ENCODE measurements at places on chromosomes 6 and 20.
A peak's percentile ranks its signal among the peaks of the same experiment; 100 is the strongest.

DNA sequence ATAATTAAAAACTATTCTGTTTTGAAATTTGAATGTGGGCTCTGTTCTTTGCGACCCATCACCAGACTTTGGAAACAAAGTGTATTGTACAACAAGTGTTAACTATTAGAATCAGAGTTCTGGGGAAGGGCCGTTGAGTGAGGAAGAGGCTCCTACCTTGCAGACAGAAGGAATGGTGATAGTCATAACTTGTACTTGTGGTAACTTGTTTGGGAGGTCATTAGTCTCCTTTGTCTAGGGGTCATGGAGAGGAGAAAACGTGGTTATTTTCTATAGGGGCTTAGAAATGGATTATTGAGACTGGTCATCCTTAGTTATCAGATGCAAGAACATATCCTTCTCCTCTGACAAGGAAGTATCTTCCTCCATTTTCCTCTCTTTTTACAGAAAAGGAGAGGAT lies 174.8 kb downstream of the BMP2 start:
- no peak for DNase-seq

- no peak for DNase-seq
Observed at GRCh38 chr6:87257565-87257964, 64.8 kb upstream of the SMIM8 start.

DNA sequence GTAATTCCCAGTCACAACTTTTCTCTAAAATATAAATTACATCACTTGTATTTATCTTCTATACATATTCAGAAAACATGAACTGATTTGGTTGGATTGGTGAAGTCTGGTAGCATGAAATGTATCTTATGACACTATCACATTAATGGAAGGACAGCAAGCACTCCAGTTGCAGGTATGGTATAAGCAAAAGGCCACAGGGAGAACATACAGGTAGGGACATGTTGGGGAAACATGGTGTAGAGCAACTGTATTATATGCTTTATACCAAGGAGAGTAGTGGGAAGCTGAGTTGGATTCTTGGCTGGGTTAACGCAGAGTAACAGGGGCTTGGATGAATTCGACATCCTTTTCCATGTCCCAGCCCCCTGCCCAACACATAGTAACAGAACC lies 1.4 kb upstream of the VARS1 start:
- DNase-seq = no peak

DNA sequence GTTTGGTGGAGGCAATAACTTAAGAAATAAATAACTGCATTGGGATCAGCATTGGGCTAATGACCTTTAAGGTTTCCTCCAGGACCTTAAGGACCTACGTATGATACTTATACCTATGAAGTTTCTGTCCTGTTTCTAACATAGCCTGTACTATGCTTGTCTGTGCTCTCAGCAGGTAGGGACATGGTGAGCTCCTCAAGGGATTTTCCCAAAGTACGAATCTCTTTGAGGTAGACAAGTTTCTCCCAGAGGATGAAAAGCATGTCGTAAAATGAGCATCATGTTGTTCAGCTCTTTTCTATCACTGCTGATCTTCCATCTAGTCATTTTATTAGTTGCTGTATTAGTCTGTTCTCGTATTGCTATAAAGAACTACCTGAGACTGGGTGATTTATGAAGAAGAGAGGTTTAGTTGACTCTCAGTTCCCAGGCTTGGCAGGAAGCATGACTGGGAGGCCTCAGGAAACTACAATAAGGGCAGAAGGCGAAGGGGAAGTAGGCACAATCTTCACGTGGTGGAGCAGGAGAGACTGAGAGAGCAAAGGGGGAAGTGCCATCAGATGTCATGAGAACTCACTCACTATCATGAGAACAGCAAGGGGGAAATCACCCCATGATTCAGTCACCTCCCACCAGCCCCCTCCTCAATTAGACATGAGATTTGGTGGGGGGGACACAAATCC lies 77.8 kb upstream of the TGM3 start:
- DNase-seq = no peak

GRCh38 chr6:117728626-117729025 lies 53.4 kb downstream of the NUS1 start:
- no peak for DNase-seq

GRCh38 chr6:129646642-129647041 lies 63.3 kb downstream of the ARHGAP18 start:
- DNase-seq = peak; percentile 57

- no peak for DNase-seq
Observed at GRCh38 chr20:34744340-34744739, 40.2 kb downstream of the TP53INP2 start.

GRCh38 chr20:2705931-2706645 lies 13.5 kb downstream of the EBF4 start:
- DNase-seq = no peak

- DNase-seq = no peak
Observed at GRCh38 chr20:46943861-46944591, 49.4 kb downstream of the EYA2 start.

DNA sequence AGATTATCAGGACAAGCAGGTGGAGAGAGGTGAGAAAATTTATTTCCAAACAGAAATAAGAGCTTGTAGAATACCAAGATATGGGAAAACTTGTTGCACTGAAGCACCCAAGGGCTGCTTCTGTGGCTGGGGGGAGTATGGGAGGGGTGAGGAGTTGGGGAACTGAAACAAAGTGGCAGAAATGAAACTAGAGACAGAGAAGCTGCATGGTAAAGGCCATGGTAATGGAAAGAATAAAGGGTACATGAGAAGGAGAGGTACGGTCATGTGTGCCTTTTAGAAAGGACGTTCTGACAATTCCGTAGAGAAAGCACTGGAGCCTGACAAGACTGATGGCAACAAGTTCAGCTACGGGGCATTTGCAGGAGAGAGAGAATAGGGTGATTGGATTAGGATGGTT lies 51.6 kb upstream of the RIN2 start:
- DNase-seq = no peak

DNA sequence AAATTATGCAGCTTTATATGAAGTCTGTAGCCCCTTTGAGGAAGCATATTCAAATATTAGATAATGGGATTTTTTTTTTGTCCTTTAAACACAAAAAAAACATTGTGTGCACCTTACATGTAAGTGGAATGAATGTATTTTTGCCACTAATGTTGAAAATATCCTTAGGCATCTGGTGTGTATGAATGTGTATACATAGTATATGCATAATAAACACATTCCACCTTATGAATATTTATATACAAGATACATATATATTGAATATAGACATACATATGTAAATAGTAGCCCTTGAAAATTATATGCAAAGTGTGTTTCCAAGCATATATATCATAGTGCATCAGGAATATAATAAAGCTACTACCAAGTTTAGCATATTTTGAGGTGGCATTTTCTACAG lies 94.8 kb downstream of the SOBP start:
- no peak for DNase-seq

GRCh38 chr6:147530132-147531060 lies 21.9 kb downstream of the SAMD5 start:
- DNase-seq = peak; percentile 16

DNA sequence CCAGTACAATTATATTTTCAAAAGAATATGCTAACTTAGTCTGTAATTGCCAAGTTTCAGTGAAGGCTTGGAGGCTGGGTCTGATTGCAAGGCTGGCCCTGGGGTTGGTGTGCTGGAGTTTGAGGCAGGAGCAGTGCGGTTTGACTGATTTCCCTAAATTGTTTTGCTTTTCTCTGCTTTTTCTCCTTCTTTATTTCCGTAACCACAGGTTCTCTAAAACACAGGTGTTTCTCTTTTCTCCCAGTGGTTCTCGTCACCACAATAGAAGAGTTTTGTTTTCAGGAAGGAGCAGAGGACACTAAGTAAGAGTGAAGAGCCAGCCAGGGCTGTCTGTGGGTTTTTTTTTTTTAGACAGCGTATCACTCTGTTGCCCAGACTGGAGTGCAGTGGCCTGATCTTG lies 8.2 kb upstream of the SNX9 start:
- no peak for DNase-seq

DNA sequence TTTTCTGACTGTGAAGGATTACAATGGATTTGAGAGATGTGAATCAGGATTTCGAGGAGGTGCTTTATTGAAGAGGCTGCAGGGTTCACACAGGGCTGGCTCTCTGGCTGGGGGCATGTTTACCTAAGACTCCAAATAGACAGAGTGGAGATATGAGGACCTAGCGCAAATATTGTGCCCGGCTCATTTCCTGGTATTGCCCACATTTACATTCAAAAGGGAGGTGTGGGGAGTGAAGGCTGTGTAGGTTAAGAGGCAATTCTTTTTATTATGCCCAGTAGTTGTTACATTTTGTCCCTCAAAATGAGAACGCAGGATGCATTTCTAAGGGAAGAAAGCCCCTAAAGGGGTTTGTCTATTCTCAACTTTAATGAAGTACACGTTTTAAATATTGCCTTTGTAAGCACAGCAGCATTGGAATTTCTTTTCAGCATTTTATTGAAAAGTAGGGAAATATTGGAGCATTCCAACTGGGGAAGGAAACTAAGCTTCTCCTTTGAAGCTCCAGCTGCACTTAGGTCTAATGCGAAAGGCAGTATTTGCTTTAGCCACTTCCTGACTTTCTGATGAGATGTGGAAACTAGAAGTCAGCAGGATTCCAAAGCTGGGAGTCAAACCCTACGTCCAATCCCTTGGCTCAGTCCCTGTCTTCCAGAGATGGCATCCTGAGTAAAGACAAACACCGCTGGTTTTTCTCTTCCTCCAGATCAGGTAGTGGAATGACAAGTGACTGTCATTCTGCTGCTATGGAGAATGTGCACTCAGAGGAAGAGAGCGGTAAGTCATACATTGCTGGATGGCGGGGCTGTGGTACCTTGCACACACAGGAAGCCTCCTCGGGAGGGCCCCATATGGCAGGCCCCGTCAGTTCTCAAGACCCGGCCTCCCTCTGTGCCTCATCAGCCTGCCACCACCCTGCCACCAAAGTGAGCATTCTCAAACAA lies 70.7 kb downstream of the MYB start:
- peak; percentile 63 for DNase-seq

GRCh38 chr6:108661430-108661829 lies 100.7 kb downstream of the FOXO3 start:
- DNase-seq = peak; percentile 52

GRCh38 chr6:43516367-43516696 lies 394 bp downstream of the YIPF3 start:
- DNase-seq = no peak

- DNase-seq = peak; percentile 92
Observed at GRCh38 chr20:4546786-4547185, 174.9 kb upstream of the PRND start.

GRCh38 chr6:138970856-138971425 lies 17.1 kb downstream of the REPS1 start:
- DNase-seq = peak; percentile 87

- DNase-seq = peak; percentile 94
Observed at GRCh38 chr20:33914919-33915318, 78.8 kb upstream of the RALY start.

Data from fibroblast of lung (primary cell).